GM12892 (cell line): ENCODE measurements at places on chromosomes 6 and 20.

GRCh38 chr6:16474772-16475493 lies 236.5 kb downstream of the GMPR start:
- DNase-seq = no peak

DNA sequence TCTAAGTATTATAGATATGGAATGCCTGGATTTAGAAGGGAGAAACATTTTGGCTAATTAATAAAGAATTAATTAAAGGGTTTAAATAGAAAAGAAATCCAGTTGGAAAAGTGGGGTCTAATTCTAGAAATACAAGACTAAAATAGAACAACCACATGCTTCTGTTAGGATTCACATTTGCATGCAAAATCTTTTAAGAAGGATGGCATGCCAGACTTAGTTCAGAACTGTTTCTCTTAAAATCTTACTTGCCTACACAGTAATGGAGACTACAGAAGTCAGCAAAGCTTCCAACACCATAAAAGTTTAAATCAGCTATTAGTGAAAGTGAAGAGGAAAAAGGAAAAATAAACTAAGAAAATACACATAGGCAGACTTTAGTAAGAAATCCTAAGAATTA lies 32.7 kb upstream of the KATNA1 start:
- DNase-seq = no peak

DNA sequence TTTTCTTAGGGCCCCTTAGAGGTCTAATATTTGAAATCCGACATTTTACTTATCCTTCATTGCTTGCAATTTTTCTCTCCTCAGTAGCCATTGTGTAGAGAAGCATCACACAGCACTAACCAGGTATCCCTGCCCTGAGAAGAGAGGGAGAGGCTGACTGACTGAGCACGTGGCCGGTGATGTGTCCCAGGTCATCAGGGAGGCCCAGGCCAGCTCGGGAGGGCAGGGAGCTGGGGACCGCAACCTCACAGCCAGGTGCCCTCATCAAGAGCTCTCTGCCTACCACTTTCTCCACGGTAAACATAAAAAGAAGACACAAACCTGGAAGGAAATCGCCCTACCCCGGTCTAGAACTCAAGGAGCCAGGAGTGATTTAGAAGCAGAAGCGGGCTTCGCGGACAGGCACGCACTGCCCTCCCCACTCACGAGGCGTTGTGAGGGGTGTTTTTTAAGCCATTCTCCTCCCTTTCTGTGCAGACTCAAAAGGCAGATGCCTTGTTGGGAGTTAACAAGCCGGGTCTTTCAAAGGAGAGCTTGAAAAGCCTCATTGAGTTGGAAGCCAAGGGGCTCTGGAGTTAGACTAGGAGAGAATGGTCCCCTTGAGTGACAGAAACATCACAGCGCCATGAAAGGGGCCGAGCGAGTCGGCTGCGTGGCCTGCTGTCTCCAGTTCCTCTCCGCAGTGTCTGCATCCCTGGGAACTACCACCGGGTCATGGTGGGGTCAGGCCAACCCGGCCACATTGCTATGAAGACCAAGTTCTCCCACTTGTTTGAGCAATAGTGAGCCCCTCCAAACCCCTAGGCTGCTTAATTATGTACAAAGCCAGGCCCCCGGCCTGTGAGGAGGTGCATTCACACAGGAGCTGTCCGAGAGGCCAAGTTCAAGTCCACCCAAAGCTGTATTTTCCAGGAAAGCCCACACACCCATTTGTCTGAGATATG lies 285.4 kb downstream of the CDH4 start:
- DNase-seq = no peak

- DNase-seq = no peak
These were observed 154.5 kb downstream of the CFAP61 start for GRCh38 chr20:20206788-20207187.

DNA sequence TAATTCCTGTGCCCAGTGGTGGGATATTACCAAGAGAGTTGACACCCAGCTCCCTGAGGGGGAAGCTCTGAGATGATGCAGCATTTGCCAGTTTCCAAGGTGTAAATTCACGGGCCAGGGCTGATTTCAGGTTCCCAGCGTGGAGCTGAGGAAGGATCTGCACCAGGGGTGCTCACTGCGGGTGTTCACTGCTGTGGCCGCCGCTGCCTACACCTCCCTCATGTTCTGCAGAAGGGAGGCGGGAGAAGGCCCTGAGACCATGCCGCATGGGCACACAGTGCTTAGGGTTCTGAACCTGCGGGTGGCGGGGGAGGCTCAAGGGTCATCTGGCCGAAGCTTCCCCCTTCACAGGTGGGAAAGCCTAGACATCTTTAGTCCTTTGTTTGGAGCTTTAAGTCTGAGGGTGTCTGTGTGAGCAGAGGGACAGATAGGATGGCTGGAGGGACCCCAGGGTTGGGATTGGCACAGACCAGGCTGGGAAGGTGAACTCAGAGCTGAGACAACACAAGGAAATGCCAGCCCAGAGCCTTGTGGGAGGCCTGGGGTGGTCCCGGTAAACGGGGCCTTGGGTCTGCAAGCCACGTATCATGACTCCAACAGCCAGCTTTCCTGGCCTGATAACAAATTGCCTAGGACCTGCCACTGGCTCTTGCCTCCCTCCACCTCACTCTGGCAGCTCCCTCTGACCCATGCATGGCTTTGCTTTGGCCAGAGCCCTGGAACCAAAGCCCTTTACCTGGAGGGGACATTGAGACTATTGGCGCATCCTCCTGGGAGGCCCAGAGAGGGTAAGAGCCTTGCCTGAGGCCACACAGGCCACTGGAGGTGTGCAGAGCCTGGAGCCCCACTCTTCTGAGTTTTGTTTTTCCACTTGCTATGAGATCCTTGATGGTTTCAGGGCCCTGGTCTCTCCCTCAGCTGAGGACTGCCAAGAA lies 40.4 kb downstream of the SYNJ2 start:
- DNase-seq = no peak

GRCh38 chr6:21265034-21265729 lies 328.4 kb upstream of the SOX4 start:
- no peak for DNase-seq

- DNase-seq = no peak
These were observed 28.4 kb upstream of the EPM2A start for GRCh38 chr6:145763742-145764141.

DNA sequence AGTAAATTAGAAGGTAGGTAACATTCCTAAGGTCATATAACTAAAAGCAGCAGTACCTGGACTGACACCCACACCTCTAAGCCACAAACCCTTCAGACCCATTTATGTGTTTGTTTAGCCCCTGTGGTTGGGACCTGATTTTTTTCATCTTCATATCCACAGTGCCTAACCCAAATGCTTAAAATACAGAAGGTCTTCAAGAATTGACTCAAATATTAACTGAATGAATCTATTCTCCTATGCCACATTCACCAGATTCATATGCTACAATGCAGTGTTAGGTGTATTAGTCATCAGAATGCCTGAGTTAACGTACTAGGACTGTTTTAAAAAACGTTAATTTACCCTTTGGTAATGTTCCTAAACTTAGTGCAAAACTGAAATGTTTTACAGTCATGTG lies 124.8 kb downstream of the AHI1 start:
- DNase-seq = no peak

- DNase-seq = no peak
These were observed 2.5 kb downstream of the PPDPF start for GRCh38 chr20:63522981-63523611.

GRCh38 chr20:36152261-36152660 lies 2.3 kb upstream of the EPB41L1 start:
- DNase-seq = no peak

DNA sequence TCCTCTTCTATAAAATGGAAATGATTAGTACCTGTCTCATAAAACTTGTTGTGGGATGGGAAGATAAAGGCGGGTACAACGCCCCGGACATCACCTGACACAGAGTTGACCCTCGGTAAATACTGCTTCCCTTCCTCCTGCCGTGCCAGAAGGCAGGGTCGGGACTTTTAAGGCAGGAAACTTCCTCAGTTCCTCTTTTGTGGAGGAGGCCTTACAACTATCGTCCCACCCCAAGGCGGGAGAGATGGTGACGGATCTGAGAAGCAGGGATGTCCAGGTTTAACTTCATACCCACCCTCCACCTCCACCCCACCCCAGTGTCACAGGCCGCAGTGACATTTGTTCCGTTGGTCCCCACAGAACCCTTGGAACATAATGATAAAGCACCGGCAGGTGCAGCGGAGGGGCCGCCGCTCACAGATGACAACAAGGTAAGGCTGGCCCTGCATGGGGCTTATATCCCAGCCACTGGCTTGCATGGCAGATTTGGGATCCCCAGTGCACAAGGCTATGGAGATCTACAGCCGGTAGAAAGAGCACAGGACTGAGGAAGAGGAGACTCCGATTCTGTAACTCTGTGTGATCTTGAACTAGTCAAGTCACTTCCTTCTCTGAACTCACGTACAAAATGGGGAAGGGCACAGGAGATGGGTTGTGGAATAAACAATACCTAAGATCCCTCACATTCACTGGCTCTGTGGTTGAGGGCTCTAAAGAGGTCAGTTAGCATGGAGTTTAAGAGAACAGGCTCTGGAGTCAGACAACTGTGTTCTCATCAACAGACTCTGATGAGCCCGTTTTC lies 764 bp downstream of the DNTTIP1 start:
- DNase-seq = no peak

- no peak for DNase-seq
These were observed 87.0 kb upstream of the BMP2 start for GRCh38 chr20:6680441-6680840.

DNA sequence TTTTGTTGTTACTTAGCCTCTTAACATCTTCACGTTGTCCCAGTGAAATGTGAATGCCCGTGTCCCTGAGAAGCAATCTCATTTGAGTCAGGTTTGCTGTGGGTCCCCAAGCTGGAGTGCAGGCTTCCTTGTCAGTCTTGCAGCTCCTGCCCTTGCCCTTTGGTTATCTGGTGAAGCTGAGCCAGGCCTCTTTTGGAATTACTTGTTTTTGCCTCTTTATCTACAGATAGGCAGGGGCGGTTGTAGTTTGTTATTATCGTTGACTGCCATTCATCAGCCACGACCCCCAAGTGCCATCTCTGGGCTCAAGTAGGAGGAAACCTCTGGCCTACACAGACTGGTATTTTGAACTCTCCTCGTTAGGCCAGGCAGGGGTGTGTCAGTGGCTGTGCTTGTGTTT lies 2.2 kb downstream of the TMEM14C start:
- no peak for DNase-seq

DNA sequence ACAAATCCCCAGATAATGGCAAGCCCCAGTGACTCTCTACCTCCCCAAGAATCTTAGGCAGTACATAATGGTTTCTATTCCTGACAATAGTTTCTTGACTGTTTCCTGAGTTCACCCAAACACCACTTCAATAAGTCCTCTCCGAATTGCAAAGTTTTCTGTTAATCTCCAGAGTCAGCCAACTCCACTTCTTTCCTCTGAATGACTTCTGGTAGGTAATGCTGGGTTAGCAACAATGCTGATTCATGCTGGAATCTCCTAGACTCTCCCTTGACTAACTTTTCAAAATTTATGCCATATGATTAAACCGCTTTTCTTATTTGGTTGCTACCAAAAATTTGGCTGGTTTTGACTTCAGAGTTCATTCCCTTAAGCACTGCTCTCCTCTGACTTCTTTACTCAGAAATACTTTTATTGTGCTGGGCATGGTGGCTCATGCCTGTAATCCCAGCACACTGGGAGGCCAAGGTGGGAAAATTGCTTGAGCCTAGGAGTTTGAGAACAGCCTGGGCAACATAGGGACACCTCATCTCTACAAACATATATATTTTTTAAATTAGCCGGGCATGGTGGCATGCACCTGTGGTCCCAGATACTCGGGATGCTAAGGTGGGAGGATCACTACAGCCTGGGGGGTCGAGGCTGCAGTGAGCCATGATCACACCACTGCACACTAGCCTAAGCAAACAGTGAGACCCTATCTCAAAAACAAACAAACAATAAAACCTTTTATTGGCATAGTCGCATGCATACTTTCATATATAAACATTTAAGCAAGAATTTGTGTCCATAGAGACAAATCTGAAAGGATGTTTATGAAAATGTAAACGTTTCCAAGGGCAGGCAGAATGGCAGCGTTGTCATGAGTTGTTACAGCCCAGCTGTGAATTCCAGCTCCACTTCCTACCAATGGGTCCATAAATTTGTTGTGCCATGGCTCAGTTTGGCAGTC lies 249.3 kb upstream of the PLN start:
- no peak for DNase-seq

DNA sequence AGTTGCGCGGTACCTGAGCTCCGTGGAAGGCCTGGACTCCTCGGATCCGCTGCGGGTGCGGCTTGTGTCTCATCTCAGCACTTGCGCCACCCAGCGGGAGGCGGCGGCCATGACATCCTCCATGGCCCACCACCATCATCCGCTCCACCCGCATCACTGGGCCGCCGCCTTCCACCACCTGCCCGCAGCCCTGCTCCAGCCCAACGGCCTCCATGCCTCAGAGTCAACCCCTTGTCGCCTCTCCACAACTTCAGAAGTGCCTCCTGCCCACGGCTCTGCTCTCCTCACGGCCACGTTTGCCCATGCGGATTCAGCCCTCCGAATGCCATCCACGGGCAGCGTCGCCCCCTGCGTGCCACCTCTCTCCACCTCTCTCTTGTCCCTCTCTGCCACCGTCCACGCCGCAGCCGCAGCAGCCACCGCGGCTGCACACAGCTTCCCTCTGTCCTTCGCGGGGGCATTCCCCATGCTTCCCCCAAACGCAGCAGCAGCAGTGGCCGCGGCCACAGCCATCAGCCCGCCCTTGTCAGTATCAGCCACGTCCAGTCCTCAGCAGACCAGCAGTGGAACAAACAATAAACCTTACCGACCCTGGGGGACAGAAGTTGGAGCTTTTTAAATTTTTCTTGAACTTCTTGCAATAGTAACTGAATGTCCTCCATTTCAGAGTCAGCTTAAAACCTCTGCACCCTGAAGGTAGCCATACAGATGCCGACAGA lies 9.9 kb downstream of the HEY2 start:
- no peak for DNase-seq

- DNase-seq = no peak
These were observed 98.8 kb upstream of the BEND6 start for GRCh38 chr6:56856036-56856580.

DNA sequence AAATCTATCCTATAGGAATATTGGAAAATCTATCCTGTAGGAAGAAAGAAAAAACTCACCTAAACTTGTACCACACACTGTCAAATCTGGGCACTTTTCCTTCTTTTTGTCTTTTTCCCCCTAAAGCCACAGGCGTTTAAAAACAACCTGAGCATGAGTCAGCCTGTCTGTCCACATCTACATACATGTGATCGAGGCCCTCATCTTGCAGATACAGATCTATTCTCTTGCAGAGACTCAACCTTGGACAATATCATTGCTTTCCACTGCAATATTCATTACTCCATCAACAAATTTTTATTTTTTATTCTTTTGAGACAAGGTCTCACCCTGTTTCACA lies 95.9 kb upstream of the IYD start:
- no peak for DNase-seq

DNA sequence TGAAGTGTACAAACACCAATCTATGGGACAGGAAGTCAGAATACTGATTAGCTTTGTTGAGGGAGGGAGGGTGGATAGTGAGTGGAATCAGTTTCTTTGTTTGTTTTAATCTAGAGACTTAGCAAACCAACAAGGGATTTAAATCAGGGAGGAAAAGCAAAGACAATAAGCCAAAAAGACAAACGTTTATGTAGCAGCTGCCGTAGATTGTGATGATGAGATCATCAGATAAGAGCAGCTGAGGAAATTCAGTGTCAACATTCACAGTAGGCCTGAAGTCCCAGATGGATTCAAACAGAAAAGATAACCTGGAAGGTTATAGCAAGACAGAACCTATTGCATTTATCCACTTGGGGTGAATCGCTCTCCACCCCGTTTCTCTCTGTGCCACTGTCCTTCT lies 104.9 kb upstream of the SYNDIG1 start:
- DNase-seq = no peak

GRCh38 chr6:47034926-47035325 lies 7.2 kb downstream of the ADGRF1 start:
- no peak for DNase-seq

GRCh38 chr20:19176470-19177052 lies 35.9 kb upstream of the SLC24A3 start:
- DNase-seq = no peak
